NCI-H1694 treated with DMSO at 0.1 percent for 48 hours (cell line): ENCODE measurements at places on chromosomes 11 and 22.
A peak's percentile ranks its signal among the peaks of the same experiment; 100 is the strongest.

- DNase-seq: no peak
Measured at GRCh38 chr11:87397011-87397865, 359.5 kb downstream of the TMEM135 start.

DNA sequence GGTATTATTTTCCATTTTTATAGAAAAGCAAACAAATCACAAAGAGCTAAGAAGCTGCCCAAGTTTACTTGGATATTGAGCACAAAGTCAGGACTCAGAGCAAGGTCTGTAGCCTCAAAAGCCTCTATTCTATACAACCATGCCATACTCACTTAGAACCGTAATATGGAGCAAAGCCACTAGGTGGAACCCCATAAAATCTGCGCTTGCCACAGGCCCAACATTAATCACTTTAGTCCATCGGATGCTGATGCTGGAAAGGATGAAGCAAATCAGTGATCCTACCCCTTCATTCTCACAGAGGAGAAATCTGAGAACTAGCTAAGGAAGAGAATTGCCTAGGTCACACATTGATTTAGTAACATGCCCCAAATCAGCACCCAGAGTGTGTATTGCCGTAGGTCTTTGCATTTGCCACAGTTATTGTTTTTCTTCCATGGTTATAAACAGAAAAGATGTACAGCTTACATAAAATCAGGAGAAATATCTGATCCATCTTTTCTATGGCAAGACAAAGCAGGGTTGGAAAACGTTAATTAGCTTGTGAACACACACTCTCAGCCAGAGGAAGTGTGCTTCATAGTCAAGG, 56.7 kb upstream of the RAB38 start:
- peak; percentile 24 for DNase-seq

DNA sequence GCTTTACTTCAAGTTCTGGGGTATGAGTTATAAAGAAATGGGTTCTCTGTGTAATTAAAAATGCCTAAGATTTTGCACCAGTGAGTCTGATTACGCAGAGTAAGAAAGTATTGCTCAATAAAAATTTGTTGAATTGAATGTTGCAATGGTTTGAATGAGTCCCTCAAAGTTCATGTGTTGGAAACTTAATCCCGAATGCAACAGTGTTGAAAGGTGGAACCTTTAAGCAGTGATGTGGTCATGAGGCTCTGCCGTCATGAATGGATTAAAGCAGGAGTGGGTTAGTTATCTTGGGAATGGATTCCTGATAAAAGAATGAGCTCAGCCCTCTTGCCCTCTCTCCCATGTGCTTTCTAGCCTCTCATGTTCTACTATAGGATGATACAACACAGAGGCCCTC, 52.6 kb upstream of the SESN3 start:
- DNase-seq: no peak

DNA sequence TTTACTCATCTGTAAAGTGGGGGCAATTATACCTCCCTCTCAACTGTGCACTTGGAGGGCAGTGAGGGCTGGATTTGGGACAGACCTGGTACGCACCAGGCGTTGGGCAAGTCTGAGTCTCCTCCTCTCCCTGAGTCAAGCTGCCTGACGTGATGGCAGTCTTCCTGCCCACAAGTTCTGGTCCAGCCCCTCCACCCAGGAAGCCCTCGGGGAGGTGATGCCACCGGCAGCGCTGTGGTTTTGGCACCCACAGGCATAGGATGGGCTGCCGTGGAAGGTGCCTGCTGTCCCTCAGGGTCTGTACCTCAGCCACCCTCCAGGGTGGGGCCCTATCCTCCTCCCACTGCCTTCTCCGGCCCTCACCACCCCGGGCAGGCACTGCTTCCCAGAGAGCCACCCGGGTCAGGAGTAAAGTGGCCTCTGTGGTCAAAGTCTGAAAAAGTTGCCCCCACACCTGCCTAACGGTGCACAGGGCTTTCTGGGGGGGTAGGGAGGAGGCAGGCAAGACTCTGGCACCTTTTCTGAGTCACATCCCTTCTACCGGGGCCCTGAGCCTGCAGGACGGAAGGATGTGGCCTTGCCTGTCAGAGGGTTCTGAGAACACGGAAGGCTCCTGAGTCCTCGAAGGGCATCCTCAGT, 6.5 kb upstream of the APOBEC3H start:
- DNase-seq: no peak

DNA sequence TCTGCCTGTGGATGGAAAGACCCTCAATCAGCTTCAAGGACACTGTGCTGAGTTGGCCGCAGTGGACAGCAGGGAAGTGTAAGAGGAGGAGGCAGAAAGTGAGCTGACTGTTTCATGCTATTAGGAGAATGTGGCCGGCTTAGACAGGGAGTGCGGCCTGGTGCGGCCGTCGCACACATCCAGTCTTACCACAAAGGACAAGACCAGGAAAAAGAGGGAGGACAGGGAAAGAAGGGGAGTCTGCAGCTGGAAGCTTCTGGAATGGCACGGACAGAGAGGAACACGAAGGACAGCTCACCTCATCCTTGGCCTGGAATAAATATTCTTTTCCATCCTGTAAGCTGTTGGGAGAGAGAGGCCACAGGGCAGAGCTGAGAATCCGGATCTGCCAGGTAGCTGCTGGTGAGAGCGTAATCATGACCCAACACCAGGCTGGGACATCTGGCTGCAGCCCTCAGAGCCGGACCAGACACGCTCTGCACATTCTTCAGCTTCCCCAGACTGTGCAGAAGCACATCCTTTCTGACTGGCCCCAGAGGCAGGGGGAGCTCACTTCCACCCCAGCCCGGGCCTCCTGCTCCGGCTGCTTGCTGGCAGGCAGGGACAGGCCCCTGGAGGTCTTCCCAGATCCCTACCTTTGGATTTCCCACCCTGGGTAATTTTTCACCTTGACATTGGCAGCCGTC, 8.6 kb upstream of the RBM4B start:
- DNase-seq: no peak

DNA sequence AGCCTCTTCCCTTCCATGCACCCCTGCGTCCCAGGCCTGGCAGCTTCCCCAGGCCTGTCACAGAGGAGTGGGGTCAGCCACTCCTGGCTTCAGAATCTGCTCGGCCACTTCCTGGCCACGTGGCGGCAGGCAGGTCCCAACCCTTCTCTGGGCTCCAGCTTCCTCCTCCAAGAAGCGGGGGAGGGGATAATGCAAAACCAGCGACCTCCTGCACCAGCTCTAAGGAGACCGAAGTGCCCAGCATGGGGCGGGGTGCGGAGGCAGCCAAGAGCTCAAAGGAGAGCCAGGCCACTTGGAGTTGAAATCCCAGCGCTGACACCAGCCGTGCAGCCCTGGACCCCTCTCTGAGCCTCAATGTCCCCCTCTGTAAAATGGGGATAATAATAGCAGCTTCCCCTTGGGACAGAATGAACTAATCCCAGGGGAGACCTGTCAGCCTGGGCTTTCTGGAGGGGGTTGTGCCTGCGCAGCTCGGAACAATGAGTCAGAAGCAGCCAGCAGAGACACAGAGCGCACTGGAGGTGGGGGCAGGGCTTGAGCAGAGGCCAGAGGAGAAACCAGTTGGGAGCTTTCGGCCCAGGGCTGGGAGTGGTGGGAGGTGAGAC, 22.8 kb upstream of the PICK1 start:
- DNase-seq: peak; percentile 4

GRCh38 chr11:64084951-64085710, 49.4 kb downstream of the FLRT1 start:
- no peak for DNase-seq

DNA sequence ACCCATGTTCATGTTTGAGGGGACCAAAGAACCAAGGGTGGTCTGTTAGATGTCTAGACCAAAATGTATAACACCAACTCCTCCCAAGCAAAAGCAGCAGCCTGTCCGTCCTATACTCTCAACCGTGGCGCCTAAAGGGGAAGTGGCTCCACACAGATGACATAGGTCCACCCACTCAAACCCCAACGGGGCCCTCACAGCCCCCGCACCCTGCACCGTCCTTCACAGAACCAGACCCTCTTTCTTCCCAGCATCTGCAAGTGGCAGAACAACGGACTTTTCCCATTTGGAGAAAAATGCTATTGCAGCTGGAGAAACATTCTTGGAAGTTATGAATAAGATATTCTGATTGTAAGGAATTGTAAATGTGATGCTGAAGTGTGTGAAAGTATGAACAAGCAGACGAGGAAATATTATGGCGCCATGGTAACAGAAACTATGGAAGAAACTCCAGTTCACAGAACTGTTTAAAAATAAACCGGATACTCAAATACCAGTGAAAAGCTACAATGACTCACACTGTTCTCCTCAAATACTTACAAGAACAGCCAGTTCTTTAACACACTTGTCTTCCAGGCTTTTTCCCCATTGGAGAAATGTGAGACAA, 76.5 kb upstream of the ARFGAP3 start:
- DNase-seq: no peak

DNA sequence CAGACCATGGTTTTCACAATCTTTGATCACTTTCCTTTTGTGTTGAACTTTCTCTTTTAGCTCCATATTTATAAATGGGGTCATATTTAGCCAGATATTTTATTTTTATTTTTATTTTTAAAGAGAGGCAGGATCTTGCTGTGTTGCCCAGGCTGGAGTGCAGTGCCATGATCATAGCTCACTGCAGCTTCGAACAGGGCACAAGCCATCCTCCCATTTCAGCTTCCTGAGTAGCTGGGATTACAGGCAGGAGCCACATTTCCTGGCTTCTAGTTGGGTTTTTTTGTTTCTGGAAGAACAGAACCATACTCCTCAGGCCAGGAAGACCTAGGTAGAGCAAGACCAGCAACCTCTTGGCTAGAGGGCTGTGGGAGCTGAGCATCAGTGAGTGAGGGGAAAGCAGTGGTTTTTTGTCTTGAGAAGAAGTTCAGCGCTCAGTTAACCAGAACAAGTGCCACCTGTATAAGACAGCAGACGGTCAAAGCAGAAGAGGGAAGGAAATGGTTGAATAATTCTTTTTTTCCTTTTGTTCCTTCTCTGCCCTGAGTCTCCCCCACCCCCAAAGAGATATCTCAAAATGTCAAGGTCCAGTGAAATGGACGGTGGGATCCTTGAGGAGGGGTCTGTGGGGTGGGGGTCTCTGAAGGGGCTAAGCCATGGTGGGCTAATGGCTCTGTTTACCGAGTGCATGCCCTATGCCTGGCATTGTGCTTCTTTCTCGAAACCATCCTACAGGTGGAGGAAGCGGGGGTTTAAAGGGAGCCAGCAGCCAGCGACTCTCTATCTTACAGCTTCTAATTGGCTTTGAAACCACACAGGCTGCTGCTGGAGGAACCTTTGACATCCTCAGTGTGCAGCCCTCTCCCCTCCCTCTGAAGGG, 63.0 kb downstream of the PTPRJ start:
- DNase-seq: no peak

GRCh38 chr11:9095421-9095820, 4.0 kb upstream of the SCUBE2 start:
- DNase-seq: no peak

DNA sequence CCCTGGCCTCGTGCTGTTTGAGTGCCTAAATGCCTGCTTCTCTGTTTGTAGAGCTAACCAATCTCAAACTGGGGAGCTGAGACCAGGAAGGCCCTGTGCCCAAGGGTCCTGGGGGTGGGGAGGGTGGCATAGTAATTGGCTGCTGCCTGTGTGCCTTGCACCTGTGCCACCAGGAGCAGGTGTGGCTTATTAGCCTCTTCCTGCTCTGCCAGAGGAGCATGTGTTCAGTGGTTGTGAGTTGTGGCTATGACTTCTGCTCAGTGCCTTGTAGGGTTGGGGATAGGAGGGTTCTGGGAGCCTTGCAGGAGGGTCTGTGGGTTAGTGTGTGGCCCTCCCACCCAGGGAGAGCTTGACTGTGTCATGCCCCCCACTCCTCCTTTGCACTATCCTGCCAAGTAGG, 109.2 kb downstream of the ZBTB16 start:
- DNase-seq: no peak

GRCh38 chr11:97722065-97722464, 1298.7 kb upstream of the CNTN5 start:
- DNase-seq: no peak

- DNase-seq: no peak
Measured at GRCh38 chr22:20107471-20107901, 8.4 kb upstream of the RANBP1 start.

DNA sequence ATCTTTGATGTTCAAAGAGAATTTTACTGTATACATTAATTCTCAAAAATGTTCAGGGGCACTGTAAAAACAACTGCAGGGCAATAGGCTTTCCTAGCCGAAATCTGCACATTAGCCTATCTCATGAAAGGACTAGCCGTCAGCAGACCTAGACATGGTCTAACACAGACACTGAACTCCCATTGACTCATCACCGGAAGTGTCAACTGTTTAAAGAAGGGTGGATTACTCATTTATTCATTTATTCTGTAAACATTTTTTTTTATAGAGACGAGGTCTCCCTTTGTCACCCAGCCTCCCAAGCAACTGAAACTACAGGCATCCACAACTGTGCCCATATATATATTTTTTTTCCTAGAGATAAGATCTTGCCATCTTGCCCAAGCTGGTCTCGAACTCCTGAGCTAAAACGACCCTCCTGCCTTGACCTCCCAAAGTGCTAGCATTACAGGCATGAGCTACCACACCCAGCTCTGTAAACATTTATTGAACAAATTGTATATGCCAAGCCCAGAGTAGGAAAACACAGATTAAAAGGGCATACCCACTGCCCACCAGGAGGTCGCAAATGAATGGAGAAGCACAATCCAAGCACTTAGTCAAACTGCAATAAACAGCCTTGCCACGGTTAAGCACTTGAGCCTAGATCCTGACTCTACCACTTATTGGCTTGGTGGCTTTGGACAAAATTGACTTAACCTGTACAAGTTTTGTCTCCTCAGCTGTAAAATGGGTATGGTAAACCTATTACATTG, 26.6 kb downstream of the RAB30 start:
- DNase-seq: no peak

GRCh38 chr22:39279170-39279850, 34.5 kb upstream of the PDGFB start:
- no peak for DNase-seq

DNA sequence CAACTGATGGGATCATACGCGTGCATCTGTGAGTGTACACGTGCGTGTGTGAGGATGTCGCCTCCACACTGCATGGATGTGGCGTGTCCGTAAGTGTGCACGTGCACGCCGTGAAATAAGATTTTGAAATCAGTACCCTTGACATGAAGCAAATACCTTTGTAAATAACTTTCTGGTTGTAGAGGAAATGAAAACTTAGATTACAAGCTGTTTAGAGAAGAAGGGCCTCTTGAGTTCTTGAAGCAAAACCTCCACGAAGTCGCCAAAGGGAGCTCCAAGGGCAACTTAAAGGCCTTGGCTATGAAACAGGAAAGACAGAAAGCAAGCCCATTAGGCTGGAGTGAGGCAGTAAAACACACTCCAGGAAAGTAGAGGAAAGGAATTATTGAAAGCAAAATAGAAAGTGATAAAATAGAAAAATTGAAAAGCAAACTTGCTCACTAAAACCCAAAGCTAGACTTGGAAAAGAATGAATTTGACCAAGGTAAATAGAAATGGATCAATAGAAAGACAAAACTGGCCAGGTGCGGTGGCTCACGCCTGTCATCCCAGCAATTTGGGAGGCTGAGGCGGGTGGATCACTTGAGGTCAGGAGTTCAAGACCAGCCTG, 29.7 kb upstream of the TOLLIP start:
- no peak for DNase-seq

DNA sequence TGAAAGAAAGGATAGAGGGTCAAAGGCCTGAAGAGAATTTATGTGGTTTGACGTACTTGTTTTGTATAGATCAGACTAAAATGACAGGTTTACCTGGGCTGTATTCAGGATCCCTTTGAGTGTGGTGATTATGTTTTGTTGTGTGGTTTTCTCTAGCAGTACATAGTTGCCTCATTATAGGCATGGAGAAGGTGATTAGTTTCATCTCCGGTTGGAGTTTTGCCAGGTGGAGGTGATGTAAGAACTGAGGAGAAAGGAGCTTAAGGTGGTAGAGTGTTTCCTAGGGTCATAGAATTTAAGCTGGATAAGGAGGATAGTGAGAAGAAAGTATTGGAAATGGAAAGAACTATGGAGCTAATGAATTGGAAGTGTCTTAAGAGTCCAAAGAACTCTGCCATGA, 229.0 kb downstream of the TMEM135 start:
- DNase-seq: no peak
